ENCODE measurements at places on chromosomes 3 and 15.
A peak's percentile ranks its signal among the peaks of the same experiment; 100 is the strongest.

GRCh38 chr3:44186111-44186672, 55.5 kb upstream of the TOPAZ1 start:
- DNase-seq = no peak

GRCh38 chr3:77693147-77693546, 653.2 kb downstream of the ROBO2 start:
- DNase-seq = no peak

DNA sequence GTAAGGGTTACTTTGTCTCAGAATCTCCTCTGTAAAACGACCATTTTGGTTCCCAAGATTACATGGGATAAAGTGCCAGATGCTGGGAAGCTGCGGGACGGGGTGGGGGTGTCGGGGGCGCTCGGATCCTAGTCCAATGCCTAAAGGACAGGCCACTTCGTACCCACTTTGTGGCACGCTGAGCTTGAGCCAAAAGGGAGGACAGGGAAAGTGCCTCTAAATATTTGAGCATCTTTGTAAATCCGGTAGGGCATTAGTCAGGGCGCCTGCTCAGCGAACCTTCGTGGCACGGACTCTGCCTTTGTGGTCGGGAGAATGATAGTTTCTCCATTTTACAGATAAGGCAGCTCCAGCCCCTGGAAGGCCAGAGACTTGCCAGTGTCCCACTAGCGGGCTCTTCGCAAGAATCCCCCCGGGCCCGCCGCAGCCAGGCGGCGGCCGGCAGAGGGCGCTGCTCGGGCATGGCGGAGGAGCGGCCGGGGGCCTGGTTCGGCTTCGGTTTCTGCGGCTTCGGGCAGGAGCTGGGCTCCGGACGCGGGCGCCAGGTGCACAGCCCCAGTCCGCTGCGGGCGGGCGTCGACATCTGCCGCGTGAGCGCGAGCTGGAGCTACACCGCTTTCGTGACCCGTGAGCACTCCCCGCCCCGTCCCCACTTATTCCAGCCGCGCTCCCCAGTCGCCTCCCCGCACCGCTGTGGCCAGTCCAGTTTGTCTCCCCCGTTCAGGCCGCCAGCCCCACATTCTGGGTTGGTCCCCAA, 1.8 kb downstream of the RCCD1 start:
- no peak for DNase-seq

- DNase-seq = no peak
These were observed 27.1 kb downstream of the SHC4 start for GRCh38 chr15:48936666-48937065.

- DNase-seq = no peak
These were observed 923.1 kb downstream of the CADM2 start for GRCh38 chr3:85881833-85882393.

DNA sequence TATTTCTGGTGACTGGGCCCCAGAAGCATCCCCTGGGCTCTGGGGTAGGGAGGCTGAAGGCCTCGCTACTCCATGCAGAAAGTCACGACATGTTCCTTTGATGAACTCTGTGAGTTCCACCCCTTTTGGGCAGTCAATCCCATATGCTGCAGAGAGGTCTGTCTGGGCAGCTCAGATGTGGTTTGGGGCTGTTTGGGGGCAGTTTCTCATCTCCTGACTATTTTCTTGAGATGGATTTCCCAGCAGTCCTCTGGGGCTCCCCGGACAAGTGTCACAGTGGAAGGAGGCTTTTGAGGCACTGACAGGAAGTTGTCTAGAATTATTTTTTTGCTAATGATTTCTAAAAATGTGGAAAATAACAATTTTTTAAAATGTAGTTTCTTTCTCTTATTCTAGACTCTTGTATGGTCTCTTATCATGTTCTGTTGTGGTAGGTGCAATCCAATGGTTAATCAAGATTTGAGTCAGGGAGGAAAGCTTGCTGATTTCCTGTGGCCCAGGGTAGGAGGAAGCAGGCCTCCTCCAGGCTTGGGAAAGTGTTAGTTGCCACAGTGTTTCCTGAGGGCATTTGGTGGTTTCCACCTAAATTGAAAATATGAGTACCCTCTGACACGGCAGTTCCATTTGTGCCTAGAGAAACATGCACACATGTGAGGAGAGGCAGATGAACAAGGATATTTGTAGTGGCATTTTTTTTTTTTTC, 19.9 kb upstream of the TATDN2 start:
- DNase-seq = peak; percentile 70

- no peak for DNase-seq
These were observed 26.9 kb upstream of the LINGO1 start for GRCh38 chr15:77659350-77660321.

GRCh38 chr3:171960159-171960558, 79.2 kb upstream of the FNDC3B start:
- DNase-seq = no peak

GRCh38 chr3:42696356-42697288, 6.0 kb downstream of the HHATL start:
- no peak for DNase-seq

DNA sequence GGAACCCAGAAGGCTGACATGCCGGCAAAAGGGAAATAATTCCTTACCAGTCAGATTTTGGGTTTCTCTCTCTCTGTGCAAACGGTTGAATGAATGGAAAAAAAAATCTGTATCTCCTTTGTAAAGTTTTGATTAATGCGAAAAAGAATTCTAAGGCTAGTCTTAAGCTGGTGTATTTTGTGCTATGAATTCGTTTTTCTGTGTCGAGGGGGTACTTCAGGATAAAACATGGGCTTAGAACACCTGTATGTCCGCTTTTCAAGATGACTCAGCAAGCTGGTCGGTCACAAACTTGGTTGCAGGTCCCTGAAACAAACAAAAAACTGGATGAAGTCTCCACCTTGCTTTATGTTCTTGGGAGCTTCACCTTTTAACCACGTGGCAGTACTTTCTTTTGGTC, 28.5 kb downstream of the IGDCC3 start:
- DNase-seq = no peak

DNA sequence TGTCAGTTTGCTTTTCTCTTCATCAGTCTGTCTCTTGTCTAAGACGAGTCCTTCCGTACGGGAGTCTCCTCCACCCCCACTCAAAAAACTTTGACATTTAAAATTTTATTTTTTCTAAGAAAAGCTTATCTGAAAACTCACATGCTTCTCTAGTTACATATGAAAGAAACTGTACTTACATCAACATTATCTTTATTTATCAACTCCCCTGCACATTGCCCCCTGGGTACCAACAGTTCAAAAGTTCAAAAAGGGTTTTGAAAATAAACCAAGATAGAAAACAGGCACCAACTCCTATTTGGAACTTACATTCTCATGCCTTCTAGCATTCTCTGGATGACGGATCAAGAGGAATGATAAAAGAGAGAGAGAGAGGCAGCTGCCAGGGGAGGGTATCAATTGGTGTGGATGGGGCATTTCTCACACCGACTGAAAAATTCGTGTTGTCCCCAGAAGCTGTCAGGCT, 182.5 kb downstream of the FOXP1 start:
- no peak for DNase-seq

GRCh38 chr3:108159105-108159504, 63.1 kb downstream of the IFT57 start:
- no peak for DNase-seq
